Right lobe of liver (tissue), 6 donors: ENCODE measurements at places on chromosomes 2 and 18. TPM values are rescaled to one million over a fixed set of nuclear protein-coding genes. Genes with fewer than 3 reads are reported as not detected.

GRCh38 chr2:72613931-72614330 is 211.9 kb downstream of the EXOC6B start:
- DNase-seq: no peak

Gene ELAC1
- 3.6 TPM for total RNA-seq

Gene FAM110C
- total RNA-seq: 13.1 TPM

Gene OBSL1
- 40.3 TPM for total RNA-seq

DNA sequence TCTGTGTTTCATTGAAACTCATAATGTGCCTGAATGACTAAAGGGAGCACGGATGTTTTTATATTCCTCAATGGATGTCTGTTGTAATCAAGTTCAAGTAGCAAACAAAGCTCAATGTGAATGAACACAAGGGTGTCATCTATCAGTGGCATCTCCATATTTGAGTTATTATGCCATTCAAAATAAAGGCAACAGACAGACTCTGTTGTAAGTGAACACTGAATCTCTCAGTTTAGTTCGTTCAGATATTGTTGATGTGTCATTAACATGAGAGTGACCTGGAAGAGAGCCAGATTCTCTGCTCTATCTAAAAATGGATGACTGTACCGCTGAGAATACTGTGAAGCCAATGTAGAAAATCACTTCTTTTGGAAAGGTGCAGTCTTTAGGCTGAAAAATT is 118.7 kb downstream of the NUP35 start:
- no peak for DNase-seq

Gene CMPK2
- 5.1 TPM for total RNA-seq

- no peak for DNase-seq
These were observed 86.9 kb downstream of the FAM117B start for GRCh38 chr2:202721621-202722020.

DNA sequence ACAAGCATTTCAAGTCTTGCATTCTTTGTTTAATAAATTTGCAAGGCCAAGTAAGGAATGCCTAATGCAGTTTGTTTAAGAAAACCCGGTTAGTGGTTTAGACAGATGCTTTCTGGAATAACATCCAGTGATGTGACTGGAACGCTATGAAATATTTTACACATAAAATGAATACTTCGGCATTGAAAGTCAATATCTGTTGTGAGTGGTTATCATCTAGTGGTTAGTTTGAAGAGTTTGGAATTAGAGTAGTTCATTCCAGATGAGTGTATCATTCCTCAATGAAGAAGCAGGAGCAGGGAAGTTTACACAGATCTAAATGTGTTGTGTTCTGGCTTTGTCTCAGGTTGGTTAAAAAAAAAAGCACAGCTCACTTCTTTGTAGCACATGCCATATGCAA is 608.0 kb upstream of the PIK3C3 start:
- no peak for DNase-seq

DNA sequence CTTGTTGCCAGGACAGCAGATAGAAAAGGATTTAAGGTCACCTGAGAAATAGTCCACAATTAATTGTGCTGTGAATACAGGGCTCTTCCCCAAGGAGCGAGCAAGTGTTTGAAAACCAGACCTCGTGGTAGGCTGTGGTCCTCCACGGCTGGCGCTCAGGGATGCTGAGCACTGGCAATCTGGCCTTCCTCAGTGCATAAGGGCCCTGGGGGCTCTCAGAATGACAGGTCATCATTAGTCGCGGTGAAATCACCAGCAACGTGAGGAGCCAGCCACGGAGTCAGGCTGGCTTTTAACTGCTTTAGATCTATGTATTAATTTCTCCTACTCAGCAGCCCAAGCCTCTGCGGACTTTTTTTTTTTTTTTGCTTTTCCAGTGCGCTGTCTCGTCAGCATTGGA is 148.5 kb downstream of the FHOD3 start:
- no peak for DNase-seq

DNA sequence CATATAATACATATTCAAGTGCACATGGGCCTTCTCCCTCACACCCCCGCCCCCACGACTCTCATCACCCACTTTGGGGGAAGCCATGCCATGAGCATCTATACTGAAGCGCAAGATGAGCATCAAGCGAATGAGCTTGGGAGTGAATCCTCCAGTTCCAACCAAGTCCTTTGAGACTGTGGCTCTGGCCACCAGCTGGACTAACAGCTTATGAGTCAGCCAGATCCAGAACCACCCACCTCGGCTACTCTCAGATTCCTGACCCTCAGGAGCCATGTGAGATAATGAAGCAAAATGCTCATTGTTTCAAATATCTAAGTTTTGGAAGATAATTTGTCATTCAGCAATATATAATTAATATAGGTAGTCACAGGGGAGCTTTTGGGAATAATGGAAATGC is 22.2 kb upstream of the IL1RL1 start:
- DNase-seq: no peak

DNA sequence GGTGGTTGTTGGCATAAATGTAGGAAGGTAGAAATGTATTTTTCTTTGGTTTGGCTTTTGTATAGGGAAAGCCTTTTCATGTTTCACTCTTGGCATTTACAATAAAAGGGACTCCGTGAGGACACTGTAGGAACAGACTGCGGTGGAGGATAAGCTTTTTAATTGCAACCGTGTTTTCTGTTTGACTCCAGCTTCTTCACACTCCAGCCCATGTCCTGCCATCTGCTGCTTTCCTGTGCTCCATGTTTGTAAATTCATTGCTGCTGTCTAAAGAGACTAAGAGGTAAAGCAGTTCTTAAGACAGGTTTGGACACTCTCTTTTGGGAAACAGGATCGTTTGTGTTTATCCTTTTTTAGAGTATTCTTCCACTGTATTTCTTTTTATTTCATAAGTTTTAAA is 33.3 kb downstream of the WDR75 start:
- no peak for DNase-seq

Gene ABI2
- 5.2 TPM for total RNA-seq

Gene ANKRD30B
- not detected for total RNA-seq

Gene DUSP19
- total RNA-seq: 0.51 TPM

Gene SERPINB7
- not detected for total RNA-seq

- peak; percentile 47 for DNase-seq
These were observed 115.1 kb downstream of the CAPN13 start for GRCh38 chr2:30691948-30692828.

DNA sequence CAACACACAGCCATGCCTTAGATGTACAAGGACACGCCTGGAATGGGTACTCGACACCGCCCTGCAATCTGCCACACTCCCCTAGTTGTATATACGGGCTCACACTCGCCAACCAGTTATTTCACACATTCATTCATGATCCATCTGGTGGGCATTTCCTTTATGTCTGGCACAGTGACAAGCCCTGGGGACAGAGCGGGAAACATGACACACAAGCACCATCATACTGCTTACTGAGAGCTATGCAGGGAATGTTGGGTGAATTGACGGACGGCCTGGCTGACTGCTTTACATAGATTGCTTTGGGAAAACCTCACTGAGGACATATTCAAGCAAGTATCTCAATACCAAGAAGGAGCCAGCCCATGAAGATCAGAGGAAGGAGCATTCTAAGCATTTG is 448.0 kb upstream of the SPRED2 start:
- no peak for DNase-seq

Gene ACADL
- 27.9 TPM for total RNA-seq

DNA sequence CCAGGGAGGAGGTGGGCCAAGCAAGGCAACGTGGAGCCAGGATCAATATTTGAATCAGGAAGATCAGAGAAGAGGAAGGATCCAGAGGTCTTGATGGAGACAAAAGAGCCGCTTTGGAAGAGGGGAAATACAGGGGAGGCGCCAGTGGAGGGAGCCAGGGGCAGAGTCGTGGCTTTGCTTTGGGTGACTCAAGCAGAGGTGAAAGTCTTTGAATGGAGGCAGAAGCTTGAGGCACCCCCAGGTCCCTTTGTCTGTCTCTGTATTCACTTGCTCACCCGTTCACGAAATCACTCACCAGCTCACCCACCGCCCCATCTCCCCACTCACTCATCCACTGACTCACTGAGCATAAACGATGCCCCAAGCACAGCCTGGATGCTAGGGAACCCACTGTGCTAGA is 134.1 kb downstream of the ACOXL start:
- no peak for DNase-seq

DNA sequence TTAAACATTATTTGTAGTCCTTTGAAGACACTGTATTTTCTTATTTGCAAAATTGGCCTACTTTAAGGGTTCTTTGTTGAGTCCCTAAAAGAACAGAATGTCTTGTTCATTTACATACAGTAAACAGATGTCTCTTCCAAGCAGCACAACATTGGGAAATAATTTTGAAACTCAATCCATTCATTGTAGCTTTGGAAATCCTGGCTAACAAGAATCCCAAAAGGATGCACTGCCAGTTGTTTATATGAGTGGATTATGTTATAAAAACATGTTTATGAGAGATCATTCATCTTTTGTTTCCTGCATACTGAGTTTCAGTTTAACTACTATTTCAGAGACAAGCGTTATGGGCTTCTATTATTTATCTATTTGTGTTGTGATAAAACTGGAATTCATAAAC is 499.3 kb downstream of the PID1 start:
- no peak for DNase-seq

Gene MAL
- total RNA-seq: not detected

DNA sequence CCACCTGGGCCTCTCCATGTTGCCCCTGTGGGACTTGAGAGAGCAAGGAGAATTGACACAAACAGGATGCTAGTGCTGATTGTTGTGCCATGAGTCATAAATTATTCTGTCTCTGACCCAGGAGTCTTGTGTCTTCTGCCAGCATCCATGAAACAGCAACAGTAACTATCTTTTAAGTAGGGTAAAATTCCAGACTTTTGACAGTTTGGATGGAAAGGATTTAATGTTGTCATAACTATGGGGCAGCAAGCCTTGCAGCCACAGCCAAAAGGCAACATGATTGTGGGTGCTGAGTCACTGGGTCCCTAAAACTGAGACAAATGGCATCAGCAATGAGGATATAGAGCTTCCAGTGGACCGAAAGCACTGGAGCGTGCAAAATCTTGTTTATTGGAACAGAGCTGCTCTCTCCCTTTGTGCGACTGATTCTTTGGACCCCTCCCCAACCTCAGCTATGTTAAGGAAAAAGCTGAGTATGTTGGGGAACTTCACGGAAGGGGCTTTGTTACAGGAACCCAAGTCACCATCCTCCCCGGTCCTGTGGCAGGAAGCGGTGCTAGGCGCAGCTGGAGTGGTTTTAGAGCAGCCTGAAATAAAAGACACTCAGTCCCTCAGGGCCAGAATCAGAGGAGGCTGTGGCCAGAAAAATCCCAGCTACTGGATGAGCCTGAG is 9.6 kb upstream of the ITPRIPL1 start:
- DNase-seq: no peak

GRCh38 chr2:43941359-43941758 is 54.4 kb downstream of the LRPPRC start:
- no peak for DNase-seq

Gene MYO1B
- total RNA-seq: 259 TPM
